ENCODE measurements at places on chromosomes 7 and 10. TPM values are rescaled to one million over a fixed set of nuclear protein-coding genes. Genes with fewer than 3 reads are reported as not detected.

DNA sequence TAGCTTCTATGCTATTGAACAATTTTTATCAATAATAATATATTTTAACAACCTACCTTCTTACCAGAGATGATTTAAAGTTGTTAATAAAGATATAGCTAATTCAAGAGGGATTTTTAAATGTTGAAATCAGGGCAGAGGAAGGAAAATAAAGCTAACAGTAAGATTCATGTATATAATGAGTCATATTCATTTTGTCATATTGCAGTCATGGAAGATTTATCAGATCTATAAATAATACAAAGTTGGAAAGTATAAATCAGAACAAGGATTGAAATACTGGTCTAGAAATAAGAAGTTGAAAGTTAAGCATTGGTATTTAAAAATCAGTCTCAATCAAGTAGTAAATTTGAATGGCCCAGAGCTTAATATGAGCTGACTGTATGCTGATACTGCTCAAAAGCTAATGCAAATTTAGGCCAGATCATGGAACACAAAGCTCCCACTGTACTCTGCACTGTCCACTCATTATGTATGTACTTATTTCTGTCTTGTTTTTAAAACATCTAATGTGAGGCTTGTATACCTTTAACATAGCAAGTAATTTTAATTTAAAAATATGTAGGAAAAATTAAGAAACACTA, 196.9 kb downstream of the ZEB1 start:
- DNase-seq: no peak

DNA sequence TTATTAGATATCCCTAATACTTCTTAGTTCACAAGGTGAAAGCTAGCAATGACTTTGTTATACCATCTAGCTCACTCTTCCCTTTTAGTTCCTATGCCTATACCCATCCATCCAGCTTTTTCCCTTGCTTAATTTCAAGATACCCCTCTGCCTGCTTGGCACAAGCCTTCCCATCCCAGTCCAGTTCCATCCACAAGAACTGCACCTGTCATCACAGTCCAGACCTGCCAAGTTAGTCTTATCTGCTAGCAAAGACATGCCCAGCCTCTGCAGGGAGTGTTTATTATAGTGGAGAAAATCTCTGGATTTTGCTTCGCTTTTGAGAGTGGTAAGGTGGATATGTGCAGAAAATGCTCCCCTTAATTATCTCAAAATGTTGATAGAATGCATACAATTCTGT, 158.2 kb downstream of the ST7 start:
- no peak for DNase-seq

GRCh38 chr10:114180937-114181336, 1.8 kb downstream of the TDRD1 start:
- DNase-seq: no peak

NPC1L1 gene
- total RNA-seq: 0.23 TPM

GDF10 gene
- not detected for total RNA-seq

GRCh38 chr10:59027975-59028655, 148.3 kb upstream of the PHYHIPL start:
- DNase-seq: no peak

GRCh38 chr7:97499204-97499603, 232.7 kb upstream of the TAC1 start:
- peak; percentile 9 for DNase-seq

GRCh38 chr7:34949361-34949760, 87.9 kb downstream of the DPY19L1 start:
- DNase-seq: no peak

DNA sequence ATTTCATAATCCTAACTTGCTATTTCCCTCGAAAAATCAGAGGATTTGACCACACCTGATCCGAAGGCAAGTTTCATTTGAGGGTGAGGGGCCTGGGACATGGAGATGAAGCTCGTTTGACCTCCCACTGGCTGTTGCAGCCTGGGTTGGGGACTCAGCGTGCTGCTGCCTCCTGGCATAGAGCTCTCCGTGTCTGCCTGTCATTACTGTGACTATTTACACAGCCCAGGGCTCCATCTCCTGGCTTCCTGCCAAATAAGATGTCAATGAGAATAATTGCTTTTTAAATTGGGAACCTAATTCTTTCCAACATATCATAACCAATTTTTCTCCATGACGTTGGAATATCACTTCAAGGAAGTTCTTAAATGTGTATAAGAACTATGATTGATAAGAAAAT, 139.3 kb upstream of the COBL start:
- DNase-seq: no peak

DNA sequence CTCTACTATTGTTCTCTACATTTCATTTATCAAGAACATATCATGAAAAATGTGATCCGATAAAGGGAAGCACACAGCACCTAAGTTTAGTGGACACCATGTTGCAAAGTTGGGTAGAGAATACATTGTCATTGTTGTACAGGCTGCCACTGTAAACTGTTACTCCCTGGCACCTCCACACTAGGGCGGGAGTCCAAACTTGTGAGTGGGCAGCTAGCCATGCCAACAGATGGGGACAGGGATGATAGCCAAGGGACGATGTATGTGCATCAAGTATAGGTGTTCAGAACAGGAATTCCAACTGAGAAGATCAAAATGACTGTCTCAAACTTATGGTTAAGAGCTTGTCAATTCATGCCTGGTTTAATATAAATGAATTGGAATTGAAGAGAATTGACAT, 31.1 kb upstream of the COMMD3 start:
- DNase-seq: no peak

All from epithelial cell of proximal tubule (primary cell).